ENCODE measurements at places on chromosomes 11 and 22.

- no peak for DNase-seq
Measured at GRCh38 chr11:73347067-73347466, 29.1 kb upstream of the RELT start.

- DNase-seq: no peak
Measured at GRCh38 chr11:1409108-1409851, 19.5 kb downstream of the BRSK2 start.

GRCh38 chr11:134575504-134576230, 163.6 kb upstream of the B3GAT1 start:
- no peak for DNase-seq

DNA sequence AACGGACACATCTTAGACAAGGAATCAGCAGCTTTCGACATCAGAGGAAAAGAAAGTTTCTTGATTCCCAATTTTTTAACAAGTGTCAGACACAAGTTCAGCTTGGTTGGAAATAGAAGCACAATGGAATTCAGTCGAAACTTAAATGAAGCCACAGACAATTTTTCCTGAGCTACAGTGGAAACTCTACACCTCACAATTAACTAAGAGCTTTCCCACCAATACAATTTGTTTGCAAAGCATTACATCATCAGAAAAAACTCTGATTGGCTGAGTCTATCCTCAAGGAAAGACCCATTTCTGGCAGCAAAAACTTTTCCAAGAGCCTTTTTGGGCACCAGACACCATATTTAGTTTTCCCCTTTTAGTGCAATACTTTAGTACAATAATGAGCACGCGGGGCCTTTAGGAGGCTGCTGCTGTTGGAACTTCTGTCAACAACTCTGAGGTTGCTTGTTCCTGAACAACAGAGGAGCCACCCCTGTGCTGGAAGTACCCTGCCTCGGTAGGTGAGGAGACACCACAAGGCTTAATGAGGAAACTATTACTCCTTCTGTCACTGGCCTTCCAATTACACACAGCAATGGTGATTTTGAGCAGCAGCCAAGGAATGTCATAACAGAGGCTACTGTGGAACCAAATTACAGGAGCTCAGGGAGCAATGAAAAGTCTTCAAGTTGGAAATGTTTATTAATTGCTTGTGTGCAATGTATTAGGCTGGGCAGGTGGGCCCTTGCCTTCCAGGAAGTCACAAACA, 61.9 kb upstream of the BARX2 start:
- DNase-seq: no peak

DNA sequence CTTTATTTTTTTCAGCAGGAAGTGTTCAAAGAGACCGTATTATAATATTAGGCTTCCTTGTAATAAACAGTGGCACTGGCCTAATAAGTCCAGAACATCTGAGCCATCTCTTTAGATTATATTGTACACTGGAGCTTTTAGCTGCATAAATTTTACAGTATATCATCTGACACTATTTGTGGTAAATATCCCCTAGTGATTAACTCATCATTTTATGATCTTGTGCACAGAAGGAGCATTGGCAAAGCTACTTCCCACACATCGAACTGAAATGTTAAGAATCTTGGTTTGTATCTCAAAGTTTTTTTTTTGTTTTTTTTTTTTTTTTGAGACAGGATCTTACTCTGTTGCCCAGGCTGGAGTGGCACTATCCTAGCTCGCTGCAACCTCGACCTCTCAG, 162.7 kb downstream of the HIPK3 start:
- no peak for DNase-seq

GRCh38 chr22:17970201-17970708, 54.1 kb downstream of the MICAL3 start:
- DNase-seq: no peak
